ENCODE measurements at places on chromosomes 7 and 10. TPM values are rescaled to one million over a fixed set of nuclear protein-coding genes. Genes with fewer than 3 reads are reported as not detected.

Gene EIF4H
- polyA plus RNA-seq = 234 TPM

Gene LEP
- 0.08 TPM for polyA plus RNA-seq

Gene TET1
- polyA plus RNA-seq = 10.5 TPM

Gene CUZD1
- polyA plus RNA-seq = 1.6 TPM

Gene DPYSL4
- polyA plus RNA-seq = 3.0 TPM

Gene CYTH3
- 45.4 TPM for polyA plus RNA-seq

Gene MSS51
- polyA plus RNA-seq = 49.8 TPM

GRCh38 chr10:91295346-91295745 is 74.9 kb downstream of the PCGF5 start:
- no peak for DNase-seq

- no peak for DNase-seq
These were observed 4.0 kb upstream of the MINPP1 start for GRCh38 chr10:87500646-87501048.

DNA sequence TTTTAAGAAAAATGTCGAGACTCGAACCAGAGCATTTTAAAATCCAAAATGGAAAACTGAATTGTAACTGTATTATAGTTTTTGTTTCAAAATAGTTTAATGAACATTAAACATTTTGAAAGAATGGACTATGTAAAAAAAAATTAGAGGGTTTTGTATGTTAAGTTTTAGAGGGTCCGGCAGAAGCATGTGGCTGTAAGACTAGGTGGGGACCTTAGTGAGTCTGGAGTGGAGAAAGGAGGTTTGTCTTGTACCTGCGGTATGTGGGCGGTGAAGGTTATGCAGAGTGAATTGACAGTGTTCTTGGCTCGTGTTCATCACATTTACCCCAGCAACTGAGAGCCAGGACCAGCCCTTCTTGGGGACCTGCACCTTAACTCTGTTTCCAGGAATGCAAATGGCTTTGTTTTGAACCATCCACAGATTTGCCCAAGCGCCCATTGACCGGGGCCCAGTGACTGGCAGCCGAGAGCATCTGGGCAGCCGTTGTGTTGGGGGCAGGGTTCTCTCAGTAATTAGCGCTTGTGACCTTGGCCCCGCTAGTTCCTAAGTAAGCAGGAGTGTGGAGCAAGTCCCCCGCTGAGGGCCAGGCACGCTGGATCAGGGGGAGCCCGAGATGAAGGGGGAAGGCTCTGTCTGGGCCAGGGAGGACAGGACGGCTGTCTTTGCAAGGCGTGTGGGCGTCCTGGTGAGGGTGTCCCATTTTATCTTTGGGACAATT is 1.4 kb upstream of the KLF6 start:
- peak; percentile 49 for DNase-seq

DNA sequence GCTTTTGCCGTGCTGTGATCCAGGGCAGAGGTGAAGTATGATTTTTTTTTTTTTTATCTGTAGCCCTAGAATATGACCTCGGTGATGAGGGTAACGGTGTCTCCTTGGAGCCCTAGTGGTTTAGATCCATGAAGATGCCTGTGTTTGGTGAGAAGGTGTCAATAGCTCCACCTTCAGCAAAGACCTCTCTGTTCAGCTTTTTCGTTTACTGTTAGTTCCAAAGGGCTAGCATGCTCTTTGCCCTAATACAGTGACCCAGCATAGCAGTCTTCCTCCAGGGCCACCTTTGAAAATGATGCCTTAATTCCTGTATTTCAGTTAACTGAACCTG is 746 bp upstream of the MRPS16 start:
- no peak for DNase-seq

DNA sequence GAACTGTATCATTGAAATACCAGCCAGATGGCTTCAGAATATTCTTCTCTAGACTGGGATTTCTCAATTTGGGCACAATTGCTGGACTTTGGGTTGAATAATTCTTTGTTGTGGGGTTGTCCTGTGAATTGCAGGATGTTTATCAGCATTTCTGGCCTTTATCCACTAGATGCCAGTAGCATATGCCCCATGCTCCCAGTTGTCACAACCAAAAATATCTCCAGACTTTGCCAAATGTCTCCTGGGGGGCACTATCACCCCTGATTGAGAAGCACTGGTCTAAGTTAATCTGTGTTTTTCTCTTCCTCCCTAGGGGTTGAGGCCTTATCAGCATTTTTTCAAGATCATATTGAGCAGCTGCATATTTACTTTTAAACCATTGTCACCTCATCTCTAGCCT is 204.9 kb upstream of the SP8 start:
- DNase-seq = no peak

GRCh38 chr7:82700741-82701140 is 257.2 kb upstream of the CACNA2D1 start:
- DNase-seq = no peak

DNA sequence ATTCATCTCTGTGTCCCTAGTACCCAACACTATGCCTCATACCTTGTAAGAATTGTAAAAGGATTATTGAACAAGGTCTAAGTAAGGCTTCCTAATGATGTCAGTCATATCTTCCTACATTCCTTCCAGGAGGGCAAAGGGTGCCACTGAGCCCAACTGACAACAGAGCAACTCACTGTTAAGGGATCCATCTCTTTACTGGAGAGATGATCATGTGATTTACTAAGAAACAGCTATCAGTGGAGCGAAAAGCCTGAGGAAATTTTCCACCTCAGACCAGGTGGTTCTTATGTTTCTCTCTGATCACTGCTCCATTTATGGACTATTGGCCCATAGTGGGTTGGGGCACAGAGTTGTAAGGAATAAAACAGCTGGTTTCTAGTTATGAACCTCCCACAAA is 38.9 kb upstream of the CNNM1 start:
- DNase-seq = no peak

- no peak for DNase-seq
These were observed 62.2 kb upstream of the USP6NL start for GRCh38 chr10:11673346-11674280.

DNA sequence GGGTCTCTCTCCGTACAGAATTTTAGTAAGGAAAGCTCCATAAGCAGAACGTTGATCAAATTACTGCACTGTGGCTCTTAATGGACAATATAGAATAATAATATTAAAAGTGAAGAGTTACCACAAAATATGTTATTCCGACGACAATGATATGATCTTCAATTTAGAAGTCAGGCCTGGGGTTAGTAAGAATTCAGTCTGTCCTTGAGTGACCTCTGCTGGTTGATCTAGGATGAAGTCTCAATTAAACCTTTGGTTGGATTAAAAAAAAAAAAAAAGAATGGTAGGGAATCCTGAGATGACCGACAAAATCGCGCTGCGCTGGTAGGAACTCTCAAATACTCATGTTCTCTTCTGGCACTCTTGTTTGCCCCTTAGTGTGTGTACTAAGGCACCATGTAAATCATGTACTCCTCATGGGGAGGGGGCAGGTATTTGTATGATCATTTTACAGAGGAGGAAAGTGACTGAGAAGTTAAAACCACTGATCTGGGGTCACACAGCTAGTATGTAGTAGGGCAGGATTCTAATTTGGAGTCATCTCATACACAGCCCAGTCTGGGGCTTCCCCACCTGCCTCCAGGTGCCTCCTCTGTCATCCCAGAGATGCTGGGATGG is 161.3 kb upstream of the NPVF start:
- peak; percentile 59 for DNase-seq

DNA sequence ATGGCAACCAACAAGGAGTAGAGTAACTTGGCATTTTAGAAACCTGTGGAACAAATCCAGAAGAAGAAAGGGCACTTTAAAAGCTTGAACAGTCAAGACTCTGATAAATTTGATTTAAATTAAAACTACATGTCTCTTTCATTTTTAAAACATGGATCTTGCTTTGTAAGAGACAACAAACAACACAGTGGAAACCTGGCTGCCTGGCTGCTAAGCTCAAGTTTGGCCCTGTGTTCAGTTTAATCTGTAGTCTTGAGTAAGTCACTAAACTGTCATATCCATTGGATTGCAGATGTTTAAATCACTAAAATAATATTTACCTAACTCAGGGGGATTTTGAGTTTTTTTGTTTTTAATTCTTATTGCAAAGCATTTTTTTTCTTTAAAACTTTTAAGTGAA is 374.9 kb upstream of the SEMA3D start:
- peak; percentile 69 for DNase-seq

GRCh38 chr7:45569290-45569685 is 4.9 kb upstream of the ADCY1 start:
- no peak for DNase-seq

GRCh38 chr7:24713039-24713793 is 44.0 kb downstream of the GSDME start:
- DNase-seq = no peak

DNA sequence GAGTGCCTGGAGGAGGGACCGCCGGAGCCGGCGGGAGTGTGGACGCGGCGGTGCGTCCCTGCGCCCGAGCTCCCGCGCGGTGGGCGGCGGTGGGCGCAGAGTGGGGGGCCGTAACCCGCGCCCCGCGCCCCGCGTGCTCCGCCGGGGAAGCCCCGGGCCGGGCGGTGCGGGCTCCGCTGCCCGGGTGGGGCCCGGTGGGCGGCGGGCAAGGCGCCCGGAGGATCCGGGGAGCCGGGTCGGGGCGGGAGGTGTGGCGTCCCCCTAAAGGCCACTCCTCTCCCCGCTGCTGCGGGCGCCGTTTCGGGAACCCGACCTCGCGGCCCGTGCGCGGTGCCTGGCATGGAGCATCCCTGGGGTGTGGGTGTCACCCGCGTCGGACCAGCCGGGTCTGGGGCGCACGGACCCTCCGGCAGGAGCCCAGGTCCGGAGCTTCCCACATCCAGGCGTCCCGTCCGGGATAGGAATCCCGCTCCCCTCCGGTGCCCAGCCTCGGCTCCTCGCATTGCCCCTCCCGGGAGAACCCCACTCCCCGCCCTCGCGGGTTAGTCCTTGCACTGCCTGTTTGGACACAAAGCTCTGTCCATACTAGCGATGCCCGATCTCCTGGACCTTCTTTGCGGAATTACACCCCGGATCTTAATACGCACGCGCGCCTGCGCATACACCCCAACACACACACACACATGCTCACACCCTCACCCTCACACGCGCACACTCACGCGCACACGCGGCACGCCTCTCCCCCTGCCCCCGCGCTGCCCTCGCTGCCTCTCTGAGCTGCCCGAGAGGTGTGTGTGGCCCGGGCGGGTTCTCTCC is 723 bp downstream of the MTURN start:
- peak; percentile 41 for DNase-seq

- no peak for DNase-seq
These were observed 40.6 kb downstream of the ZNF438 start for GRCh38 chr10:30990971-30991646.

GRCh38 chr10:107032700-107033401 is 131.7 kb downstream of the SORCS1 start:
- DNase-seq = no peak

DNA sequence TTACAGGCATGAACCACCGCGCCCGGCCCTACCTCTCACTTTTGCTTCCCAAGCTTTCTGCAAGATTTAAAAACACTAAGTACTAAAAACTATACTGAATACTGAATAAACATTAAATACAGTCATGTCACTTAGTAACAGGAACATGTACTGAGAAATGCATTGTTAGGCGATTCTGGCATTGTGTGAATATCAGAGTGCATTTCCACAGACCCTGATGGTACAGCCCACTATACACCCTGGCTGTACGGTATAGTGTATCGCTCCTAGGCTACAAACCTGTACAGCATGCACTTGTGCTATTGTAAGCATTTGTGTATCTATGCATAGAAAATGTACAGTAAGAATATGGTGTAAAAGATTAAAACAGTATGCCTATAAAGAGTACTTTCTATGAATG is 29.1 kb downstream of the PDIA4 start:
- no peak for DNase-seq

DNA sequence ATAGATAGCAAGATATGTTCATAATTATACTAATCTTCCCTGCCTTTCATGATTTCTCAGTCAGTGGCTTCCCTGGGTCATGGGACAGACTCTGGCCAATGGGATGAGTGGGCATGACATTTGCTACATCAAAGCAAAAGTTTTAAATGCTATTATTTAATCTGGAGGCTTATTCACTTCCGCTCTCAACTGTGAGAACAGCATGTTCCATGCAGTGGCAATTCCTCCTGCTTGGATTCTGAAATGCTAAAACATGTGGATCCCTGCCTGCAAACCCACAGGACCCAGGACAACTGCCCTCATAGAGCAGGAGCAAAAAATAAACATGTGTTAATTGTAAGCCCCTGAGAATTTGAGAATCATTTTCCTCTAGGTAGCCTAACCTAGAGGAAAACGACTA is 1412.4 kb upstream of the CELF2 start:
- DNase-seq = no peak

DNA sequence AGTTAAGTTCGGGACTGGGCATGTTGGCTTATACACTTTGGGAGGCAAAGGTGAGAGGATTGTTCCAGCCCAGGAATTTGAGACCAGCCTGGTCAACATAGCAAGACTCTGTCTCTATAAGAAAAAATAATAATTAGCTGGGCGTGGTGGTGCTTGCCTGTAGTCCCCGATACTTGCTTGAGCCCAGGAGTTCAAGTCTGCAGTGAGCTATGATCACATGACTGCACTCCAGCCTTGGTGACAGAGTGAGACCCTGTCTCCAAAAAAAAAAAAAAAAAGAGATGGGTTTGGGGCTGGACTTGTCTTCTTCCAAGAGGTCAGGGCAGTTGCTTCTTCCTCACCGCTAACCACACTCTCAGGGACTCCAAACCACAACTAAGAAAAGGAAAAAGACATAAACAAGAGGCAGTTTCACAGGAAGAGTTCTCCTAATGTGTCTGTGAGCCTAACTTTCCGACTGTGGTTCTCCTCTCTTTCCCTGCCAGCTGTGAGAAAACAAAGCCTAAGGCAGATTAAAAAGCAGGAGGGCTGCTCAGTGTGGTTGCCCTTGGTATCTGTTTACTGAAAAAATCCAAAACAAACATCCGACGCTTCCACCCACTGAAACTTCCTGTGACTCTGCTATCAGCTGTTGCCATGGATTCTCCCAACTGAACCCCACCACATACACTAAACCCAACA is 2.4 kb upstream of the SERPINE1 start:
- no peak for DNase-seq

- DNase-seq = no peak
These were observed 904.6 kb upstream of the LRRN3 start for GRCh38 chr7:110186334-110186733.

- DNase-seq = no peak
These were observed 147.2 kb downstream of the MYOF start for GRCh38 chr10:93334901-93335327.

All from muscle of back (tissue), 13 donors.